ENCODE measurements at places on chromosomes 16 and 17.

DNA sequence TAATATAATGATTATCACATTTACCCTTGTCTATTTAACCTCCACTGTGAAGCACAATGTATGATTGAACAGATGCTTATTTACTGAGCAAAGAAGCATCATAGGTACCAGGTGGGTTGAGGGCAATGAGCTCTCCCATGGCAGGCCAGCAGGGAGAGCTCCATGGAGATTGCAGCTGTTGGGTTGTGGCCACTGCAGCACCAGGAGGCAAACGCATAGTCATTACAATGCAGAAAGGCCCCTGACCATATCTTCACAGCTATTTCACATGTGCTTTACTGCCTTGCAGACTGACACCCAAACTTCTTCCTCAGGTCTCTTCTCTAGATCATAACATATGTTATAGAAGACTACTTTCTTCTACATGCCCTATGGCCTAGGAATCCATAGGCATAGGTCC, 75.0 kb downstream of the MMD start:
- DNase-seq = no peak

GRCh38 chr17:57808882-57809281, 41.0 kb downstream of the MRPS23 start:
- DNase-seq = no peak

- DNase-seq = no peak
Measured at GRCh38 chr16:1550696-1551095, 17.2 kb downstream of the TMEM204 start.

GRCh38 chr17:21044971-21045370, 2.2 kb upstream of the USP22 start:
- no peak for DNase-seq

DNA sequence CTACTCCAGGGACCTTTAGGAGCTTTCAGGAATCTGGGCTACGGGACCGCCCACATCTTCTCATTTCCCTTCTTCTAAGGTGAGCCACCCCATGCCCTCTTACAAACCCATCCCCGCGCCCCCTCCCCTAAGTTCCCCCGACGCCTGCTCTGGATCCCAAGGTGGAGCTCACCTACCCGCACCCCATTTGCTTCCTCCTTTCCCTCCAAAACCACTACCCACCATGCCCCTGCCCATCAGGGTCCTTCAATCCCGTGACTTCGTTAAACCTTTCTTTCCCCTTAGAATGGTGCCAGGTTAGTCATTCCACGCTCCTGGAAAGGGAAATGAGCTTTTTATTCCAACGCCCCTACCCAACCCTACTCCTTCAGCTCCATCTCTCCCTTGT, 326 bp upstream of the MTMR4 start:
- DNase-seq = no peak

GRCh38 chr16:30715750-30716445, 16.9 kb downstream of the SRCAP start:
- DNase-seq = no peak

GRCh38 chr16:14309906-14310305, 238.8 kb downstream of the MRTFB start:
- no peak for DNase-seq
